ENCODE measurements at places on chromosomes 7 and 10.

- DNase-seq = no peak
These were observed 52.2 kb downstream of the IRF5 start for GRCh38 chr7:128989961-128990360.

DNA sequence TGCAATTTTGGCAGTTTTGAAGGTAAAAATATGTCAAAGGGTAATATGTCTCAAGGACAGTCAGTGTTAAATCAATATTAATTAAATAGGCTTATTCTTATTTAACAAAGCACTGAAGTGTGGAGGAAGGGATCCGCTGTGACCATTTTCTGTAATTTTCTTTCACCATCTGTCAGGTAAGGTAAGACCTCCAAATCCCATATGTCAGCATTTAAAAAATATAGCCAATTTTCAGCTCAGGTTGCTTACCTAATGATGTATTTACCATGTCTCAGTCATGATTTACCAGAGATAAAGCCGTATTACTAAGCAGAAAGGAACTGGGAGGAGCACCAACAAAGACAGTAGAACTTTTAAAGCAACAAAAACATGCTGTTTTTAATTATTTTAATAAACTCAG, 683.9 kb downstream of the CCSER2 start:
- DNase-seq = no peak

DNA sequence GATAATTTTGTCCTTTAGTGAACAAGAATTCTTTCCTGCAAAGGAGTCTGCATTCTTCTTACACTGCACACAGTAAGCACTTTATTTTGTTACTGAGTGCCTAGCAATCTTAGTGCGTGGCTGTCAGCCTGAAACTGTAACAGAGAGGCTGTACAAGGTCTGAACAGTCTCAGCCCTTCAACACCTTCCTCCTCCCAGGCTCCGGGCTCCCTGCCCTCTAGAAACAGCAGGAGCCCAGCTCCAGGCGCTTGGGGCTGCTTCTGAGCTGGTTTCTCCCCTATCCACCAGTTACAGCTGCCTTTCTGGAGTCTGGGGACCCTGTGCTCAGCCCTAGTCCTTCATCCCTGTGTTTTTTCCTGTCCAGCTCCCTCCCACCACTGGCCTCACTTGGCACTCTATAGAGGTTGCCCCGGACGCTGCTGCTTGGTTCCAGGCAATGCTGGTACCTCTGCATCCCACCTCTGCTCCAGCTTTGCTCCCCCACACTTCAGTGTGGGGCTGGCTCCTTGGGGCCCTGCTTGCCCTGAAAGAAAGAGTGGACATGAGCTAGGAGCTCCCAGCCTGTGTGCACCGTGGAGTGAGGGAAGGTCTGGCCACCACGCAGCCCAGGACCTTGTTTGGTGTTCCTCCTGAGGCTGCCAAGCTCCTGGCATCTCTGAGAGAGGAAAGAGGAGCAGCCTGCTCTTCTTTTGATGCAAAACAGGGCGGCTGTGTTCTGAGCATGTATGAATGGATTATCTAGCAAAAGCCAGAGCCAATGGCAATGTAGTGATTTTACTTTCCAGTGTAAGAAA, 251.2 kb upstream of the GRB10 start:
- no peak for DNase-seq

DNA sequence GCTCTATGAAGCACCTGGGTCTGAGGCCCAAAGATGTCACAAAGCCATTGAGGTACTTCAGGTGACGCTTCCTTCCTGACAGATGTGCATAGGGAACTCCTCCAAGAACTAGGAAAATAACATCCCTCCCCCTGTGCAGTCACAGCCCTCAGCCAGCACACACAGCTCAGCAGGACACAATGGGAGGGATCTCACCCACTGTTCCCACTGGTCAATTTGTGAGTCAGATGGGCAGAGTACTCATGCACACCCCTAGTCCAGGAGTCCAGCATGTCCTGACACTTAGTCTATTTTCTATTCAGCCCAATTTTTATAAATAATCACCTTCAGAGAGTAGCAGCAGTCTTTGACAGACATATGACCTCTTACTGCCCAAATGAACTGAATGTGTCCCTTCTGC, 60.7 kb upstream of the PFKP start:
- DNase-seq = no peak

DNA sequence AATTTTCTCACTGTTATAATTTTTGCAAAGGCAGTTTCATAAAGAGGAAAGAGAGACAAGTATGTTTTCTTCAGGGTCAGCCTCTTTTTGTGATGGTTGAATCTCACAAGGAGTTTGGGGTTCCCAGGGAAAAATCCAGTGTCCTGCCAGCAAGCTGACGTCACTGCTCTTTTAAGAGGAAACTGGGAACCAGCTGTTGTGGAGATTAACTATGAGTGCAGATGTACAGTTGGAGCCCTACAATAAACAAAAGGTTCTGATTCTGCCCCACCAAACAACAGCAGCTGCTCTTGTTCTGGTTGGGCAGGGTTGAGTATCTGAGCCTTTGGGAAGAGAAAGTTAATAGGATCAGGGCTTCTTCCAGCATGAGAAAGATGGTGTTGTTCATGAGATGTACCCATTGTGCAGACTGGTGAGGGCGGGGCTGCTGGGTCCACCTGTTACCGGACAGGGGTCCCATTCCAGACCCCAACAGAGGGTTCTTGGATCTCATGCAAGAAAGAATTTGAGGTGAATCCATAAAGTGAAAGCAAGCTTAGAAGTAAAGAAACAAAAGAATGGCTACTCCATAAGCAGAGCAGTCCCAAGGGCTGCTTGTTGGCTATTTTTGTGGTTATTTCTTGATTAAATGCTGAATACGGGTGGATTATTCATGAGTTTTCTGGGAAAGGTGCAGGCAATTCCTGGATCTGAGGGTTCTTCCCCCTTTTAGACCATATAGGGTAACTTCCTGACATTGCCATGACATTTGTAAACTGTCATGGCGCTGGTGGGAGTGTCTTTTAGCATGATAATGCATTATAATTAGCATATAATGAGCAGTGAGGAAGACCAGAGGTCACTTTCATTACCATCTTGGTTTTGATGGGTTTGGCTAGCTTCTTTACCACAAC, 12.5 kb downstream of the PRF1 start:
- DNase-seq = no peak

All from B cell (primary cell).